MCF 10A (cell line): ENCODE measurements at places on chromosomes 5 and 9.

DNA sequence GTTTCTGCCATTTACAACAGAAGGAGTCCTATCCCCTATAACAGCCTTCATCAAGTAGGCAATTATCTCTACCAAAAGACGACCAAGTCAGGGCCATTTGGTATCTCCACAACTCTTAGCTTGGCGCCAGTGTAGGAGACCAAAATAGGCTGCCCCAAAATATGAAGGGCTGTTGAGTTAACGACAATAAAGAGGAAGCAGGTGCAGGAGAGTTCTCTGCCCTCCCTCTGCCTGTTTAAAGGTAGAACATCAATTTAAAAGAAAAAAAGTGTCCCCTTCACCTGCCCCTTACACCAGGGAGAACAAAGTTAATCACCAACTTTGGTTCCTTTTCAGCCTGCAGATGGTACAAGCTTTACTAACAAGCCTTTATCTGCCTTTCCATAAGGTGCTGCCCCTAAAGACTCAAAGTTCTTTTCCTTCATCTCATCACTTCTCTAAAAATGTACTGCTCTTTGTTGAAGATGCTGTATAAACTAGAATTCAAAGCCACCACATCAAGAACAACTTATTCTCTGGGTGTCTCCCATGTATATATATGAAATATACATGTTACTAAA is 33.3 kb downstream of the PPP1R2B start:
- H3K4me3 ChIP-seq = no peak overlapping the region
- H3K36me3 ChIP-seq = no peaks in the 10 kb centered on the region
- no peak overlapping the region for H3K27ac ChIP-seq
- no peaks in the 10 kb centered on the region for H3K27me3 ChIP-seq

GRCh38 chr5:133469252-133469651 is 143.1 kb downstream of the FSTL4 start:
- no peak for DNase-seq
- no peaks in the 10 kb centered on the region for H3K4me1 ChIP-seq
- H3K36me3 ChIP-seq = no peaks in the 10 kb centered on the region

DNA sequence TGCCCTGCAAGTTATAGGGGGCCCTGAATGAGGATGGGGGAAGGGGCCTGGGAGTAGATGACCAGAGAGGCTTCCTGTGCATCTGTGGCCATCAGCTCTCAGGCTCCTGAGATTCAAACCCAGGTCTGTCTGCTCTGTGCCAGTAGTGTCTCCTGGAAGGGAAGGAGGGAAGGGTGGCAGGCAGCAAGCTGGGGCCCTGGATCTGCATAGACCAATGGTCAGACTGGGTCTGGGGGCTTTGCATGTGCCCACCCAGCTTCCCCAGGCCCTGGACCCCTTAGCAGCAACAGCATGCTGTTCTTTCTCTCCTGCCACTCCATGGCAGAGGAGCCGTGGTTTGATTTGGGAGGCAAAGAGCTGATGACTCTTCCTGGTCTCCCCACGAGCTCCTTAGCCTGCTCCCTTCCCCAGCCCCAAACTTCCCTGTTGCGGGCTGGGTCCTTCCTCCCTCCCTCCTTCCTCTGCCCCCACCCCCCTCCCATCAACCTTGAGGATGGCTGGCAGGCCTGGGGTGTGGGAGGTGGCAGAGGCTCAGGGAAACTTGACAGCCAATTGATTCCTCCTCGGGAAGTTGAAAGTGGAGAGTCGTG is 31.6 kb downstream of the DAB2IP start:
- H3K27me3 ChIP-seq = no peaks in the 10 kb centered on the region
- H3K27ac ChIP-seq = no peak overlapping the region
- H3K4me1 ChIP-seq = no peaks in the 10 kb centered on the region
- DNase-seq = no peak

DNA sequence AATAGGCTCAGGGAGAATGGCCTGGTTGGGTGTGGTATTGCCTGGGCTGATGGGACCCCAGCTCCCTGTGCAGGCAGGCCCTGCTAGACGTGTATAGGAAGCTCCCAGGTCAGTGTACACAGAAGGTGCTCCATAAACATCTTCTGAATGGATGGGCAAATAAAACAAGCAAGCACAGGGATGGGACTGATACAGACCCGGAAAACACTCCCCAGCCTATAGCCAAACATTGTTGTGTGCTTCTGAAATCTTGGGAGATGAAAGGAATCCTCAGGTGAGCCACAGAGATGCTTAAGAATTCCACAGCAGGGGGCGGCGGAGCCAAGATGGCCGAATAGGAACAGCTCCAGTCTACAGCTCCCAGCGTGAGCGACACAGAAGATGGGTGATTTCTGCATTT is 151.8 kb downstream of the ENTREP1 start:
- peak overlapping the region; percentile 53 for H3K4me3 ChIP-seq
- H3K36me3 ChIP-seq = no peaks in the 10 kb centered on the region
- no peak for DNase-seq
- H3K27ac ChIP-seq = no peak overlapping the region
- peaks cover 6% of the 10 kb centered on the region for H3K4me1 ChIP-seq

GRCh38 chr5:1014346-1014745 is 5.7 kb downstream of the NKD2 start:
- H3K4me1 ChIP-seq = no peaks in the 10 kb centered on the region
- no peak overlapping the region for H3K4me3 ChIP-seq
- peaks cover 30% of the 10 kb centered on the region for H3K27me3 ChIP-seq
- H3K36me3 ChIP-seq = no peaks in the 10 kb centered on the region
- no peak overlapping the region for H3K27ac ChIP-seq

GRCh38 chr5:147532156-147532555 is 22.3 kb upstream of the DPYSL3 start:
- peaks cover 41% of the 10 kb centered on the region for H3K4me1 ChIP-seq
- no peaks in the 10 kb centered on the region for H3K27me3 ChIP-seq
- H3K4me3 ChIP-seq = no peak overlapping the region
